H4 (cell line): ENCODE measurements at places on chromosomes 12 and 14.

- no peak for DNase-seq
Measured at GRCh38 chr12:101116911-101117310, 93.1 kb downstream of the SLC5A8 start.

- DNase-seq: peak; percentile 96
Measured at GRCh38 chr14:58331111-58331510, 32.8 kb downstream of the ARID4A start.

DNA sequence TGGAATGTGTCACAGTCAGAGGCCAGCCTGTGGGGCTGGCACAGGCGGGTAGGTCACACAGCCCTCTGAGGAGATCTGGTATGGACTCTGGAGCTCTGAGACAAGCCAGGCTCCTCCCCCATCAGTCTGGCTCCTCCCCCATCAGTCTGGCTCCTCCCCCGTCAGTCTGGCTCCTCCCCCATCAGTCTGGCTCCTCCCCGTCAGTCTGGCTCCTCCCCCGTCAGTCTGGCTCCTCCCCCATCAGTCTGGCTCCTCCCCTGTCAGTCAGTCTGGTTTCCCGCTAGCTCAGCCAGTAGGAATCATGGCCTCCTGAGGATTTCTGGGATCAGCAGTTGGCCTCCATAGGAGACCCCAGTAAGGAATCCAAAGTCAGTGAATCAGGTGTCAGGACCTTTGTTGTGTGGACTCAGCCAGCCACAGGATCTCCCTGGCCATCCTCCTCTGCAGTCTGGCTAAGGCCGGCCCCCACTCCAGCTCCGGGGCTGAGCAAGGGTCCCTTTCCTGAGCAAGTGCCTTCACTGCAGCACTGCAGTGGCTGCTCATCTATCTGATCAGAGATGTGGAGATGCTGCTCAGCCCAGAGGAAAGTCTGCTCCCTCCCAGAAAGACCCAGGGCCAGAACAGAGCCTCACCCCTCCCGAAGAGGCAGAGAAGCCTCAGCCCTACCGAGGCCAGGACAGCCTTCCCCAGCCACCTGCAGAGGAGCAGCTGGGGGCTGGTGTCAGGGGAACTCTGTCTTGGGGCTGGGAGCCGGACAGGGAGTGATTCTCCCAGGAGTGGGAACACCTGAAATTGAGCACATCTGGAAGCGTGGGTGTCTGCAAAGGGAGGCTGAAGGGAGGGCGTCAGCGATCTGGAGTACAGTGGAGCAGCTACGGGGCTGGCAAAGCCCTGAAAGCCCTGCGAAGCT lies 35.7 kb downstream of the IQSEC3 start:
- DNase-seq: no peak

DNA sequence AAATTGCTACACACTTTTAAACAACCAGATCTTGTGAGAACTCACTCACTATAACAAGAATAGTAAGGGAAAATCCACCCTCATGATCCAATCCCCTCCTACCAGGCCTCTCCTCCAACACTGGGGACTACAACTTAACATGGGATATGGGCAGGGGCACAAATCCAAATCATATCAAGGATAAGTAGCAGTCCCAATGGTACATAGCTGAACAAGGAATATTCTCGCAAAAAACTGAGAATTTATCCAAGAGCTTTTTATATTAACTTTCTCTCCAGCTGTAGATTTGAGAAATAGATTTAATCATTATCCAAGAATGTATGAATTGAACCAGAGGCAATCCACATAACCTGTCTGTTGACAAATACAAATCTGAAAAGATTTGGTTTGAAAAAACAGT lies 185.2 kb downstream of the TMTC3 start:
- no peak for DNase-seq
